ENCODE measurements at places on chromosomes 13 and 19.

DNA sequence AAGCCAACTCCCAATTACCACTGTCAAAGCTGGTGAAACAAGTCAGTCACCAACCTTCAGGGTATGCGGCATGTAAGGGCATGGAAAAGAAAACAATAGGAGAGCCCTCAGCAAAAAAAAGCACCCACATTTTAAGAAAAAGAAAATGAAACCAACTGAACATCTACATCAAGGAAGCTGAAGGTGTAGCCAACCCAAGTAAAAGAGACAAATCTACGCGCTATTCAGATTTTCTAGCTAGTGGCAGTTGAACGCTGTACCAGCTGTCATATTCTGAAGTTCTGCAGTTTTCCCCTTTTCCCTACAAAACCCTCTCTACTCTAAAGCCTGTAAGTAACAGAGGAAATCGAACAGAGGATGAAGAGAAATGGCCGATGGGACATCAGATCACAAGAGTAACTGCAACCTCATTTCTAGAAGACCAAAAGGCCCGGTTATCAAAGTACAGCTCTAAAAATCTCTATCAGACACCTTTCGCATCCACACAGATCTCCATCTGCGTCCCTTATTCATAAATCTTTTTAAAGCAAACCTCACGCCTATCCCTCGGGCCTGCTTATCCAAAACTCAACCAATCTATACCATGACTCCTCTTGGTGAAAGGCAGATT lies 1.4 kb downstream of the MYCBP2 start:
- no peak for DNase-seq

GRCh38 chr13:75635101-75635827 lies 866 bp upstream of the LMO7 start:
- no peak for DNase-seq

GRCh38 chr13:71752775-71753513 lies 114.1 kb downstream of the DACH1 start:
- DNase-seq, result no peak

GRCh38 chr19:45924891-45925447 lies 10.4 kb upstream of the NANOS2 start:
- no peak for DNase-seq

DNA sequence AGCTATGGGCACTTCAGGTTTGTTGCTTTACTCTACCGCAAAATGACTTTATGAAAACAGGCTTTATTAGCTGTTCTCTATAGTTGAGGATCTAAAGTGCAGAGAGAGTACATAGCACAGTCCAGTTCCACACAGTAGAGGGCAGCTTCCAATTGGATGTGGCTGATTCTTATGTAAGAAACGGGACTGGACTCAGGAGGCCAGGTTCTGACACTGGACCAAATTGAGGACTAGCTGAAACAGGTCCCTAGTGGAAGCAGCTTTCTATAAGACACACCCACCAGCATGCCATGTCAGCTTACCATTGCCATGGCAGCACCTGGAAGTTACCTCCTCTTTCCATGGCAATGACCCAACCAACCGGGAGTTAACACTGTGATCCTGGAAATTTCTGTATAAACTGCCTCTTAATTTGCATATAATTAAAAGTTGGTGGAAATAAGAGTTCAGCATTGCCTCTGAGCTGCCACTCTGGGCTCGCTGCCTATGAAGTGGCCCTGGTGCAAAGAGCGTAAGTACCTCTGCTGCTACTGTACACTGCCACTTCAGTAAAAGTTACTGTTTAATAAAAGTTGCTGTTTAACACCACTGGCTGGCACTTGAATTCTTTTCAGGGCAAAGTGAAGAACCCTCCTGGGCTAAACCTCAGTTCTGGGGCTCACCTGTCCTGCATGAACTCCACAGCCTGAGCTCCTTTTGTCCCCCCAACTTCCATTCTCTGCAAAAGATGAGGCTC lies 211.9 kb upstream of the SLC10A2 start:
- no peak for DNase-seq

GRCh38 chr13:76418404-76418803 lies 467.8 kb downstream of the KCTD12 start:
- no peak for DNase-seq

DNA sequence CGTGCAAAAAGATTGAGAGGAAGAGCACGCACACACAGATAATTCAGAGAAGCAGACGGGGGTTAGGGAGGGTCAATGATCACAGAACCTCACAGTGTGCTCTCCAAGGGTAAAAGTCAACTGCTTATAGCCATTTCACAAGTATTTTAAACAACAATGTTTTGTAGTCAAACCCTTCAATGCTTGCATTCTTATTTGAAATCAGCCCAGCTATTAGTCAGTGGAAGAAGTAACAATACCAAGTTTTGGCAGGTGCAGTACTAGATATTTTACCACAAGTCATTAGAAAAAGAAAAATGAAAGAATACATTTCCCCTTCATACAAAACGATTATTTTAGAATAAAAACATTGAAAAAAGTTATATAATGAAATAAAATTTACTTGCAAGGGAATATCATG lies 2.6 kb downstream of the CSNK1A1L start:
- no peak for DNase-seq

GRCh38 chr13:102402290-102402689 lies 442 bp upstream of the FGF14 start:
- no peak for DNase-seq

DNA sequence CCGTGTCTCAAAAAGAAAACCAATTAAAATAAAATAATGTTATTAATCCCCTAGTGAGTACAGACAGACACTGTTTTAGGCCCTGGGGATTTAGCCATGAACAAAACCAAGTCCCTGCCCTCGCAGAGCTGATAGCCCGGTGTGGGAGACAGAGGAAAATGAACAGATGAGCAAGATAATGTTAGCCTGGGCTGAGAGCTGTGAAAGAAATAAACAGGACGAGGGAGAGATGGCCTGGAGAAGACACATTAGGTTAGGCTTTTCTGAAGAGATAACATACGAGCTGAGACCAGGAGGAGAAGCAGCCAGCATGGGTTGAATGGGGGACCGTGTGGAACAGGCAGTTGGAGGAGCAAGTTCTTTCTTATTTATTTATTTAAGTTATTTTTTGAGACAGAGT lies 9.0 kb downstream of the RELB start:
- DNase-seq, result no peak

- no peak for DNase-seq
Measured at GRCh38 chr13:85216576-85216975, 582.6 kb downstream of the SLITRK6 start.

GRCh38 chr19:42488783-42489521 lies 39.3 kb downstream of the CEACAM1 start:
- DNase-seq, result no peak

GRCh38 chr19:54035215-54036178 lies 28.2 kb downstream of the VSTM1 start:
- no peak for DNase-seq

- no peak for DNase-seq
Measured at GRCh38 chr13:80050252-80050651, 290.7 kb downstream of the SPRY2 start.

GRCh38 chr19:12766051-12766521 lies 9.3 kb downstream of the HOOK2 start:
- DNase-seq, result peak; percentile 84

- DNase-seq, result no peak
Measured at GRCh38 chr19:19214892-19215291, 3.1 kb downstream of the NCAN start.

GRCh38 chr19:10864538-10864899 lies 6.8 kb upstream of the CARM1 start:
- DNase-seq, result peak; percentile 68

DNA sequence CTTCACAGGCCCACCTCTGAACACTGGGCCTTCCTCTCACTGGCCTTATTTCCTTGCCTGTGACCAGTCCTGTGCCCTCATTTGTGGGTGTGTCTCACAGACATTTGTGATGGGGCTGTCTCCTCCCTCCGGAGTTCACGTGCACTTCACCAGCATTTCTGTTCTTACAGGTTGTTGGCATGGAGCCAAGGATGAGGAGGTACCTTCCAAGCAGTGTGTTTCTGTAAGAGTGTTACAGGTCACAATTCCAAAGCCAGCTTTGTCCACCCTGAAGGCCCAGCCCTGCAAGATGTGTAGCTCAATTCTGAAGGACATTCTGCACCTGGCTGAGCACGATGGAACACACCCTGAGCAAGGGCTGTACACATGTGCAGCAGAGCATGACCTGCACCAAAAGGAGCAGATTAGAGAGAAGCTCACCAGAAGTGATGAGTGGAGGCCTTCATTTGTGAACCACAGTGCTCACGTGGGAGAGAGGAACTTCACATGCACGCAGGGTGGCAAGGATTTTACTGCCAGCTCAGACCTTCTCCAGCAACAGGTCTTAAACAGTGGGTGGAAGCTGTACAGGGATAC lies 8.1 kb downstream of the ZNF749 start:
- no peak for DNase-seq

- no peak for DNase-seq
Measured at GRCh38 chr13:110801044-110801443, 87.5 kb downstream of the ING1 start.

DNA sequence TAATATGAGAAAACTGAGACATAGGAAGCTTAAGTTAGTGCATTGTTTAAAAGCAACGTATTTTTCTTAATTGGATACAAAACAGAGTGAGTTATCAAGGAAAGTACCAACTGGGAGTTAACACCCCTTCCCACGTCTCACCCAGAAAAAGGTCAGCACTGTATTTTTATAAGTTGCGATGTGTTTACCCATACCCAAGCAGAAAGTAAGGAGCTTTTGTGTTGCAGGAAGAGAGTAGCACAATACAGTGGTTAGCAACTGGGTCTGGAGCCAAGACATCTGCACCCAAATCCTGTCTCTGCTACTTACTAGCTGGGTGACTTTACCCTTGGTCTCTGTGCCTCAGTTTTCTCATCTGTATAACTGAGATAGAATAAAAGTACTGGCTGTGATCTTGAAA lies 34.3 kb downstream of the FAM216B start:
- no peak for DNase-seq

GRCh38 chr13:111462221-111462764 lies 141.9 kb downstream of the TEX29 start:
- no peak for DNase-seq

- DNase-seq, result no peak
Measured at GRCh38 chr13:40528881-40529280, 137.6 kb downstream of the FOXO1 start.

DNA sequence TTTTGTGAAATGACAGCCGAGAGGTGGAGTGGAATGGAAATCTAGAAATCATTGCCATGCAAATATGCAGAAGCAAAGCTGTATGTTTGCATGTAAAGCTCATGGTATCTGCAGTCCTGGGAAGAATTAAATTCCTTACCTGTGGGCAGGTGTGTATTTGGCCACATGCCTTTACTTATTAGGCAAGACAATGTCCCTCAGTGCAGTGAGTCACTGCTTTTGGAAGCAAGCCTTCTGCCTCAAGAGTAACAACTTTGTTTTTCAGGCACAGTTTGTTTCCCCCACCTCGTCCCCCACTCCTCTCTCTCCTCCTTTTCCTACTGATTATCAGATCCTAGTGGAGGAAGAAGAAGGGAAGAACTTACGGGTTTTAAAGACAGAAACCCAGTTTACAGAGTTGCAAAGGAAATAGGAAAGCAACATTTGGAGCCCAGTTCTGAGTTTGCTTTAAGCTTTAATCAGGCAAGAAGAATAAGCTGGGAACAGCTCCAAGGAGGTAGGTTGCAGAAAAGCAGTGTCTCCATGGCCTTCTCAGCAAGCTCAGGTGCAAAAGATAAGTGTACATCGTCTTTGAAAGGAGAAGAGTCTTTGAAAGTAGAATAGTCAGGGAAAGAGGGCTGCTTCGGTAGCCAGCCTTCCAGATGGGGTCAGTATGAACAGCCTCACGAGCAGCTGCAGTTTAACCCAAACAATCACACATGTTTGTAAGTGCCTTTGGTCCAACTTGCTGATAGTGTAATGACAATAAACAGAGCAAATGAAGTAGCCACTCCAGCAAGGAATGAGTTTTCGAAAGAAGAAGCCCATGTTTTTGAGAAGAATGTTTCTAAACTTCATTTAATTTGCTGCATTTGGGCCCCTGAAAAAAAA lies 190.1 kb downstream of the KLF5 start:
- no peak for DNase-seq

GRCh38 chr19:42092350-42092749 lies 16.4 kb downstream of the ZNF574 start:
- DNase-seq, result no peak

GRCh38 chr19:4722671-4723594 lies 709 bp downstream of the DPP9 start:
- DNase-seq, result peak; percentile 19

GRCh38 chr19:17423429-17424208 lies 3.8 kb downstream of the MVB12A start:
- no peak for DNase-seq

DNA sequence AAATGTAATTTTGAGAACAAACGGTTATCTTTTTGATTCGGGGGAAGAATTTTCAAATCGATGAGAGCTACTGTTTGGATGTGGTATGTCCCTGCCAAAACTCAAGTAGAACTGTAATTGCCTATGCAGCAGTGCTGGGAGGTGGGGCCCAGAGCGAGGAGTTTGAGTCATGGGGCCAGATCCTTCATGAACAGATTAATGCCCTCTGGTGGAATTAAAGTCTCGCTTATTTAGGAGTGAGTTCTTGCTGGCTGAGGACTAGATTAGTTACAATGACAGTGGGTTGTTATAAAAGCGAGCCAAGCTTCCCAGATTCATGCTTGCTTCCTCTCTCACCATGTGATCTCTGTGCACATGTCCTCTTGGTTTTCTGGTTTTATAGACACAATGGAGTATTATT lies 11.8 kb upstream of the PRR20A start:
- no peak for DNase-seq

- DNase-seq, result no peak
Measured at GRCh38 chr13:112052213-112052612, 14.7 kb upstream of the SOX1 start.

DNA sequence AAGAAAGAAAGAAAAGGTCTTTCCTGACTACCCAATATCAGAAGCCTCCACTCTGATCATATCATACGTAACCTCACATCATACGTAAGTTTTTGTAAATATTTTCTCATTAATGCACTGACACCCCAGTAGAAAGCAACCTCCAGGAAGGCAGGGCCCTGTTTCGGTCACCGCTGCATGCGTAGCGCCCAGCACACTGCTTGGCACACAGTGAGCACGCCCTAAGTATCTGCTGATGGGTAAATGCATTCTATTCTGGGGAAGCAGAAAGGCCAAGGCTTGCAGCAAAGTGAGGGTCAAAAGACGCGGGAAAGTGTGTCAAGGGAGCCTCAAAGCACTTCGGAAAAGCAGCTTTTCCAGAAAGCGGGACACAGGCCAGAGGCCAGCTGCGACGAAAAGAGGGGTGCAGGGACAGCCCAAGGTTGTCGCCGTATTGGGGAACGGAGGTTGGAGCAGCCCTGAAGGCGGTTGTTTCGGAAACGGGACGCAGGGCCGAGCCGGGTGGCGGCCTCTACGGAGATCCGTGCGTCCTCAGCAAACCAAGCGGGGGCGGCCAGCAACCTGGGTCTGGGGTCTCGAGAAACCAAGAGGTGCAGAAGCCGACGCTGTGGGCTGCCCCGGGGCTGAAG lies 463 bp downstream of the SUGP1 start:
- DNase-seq, result no peak

DNA sequence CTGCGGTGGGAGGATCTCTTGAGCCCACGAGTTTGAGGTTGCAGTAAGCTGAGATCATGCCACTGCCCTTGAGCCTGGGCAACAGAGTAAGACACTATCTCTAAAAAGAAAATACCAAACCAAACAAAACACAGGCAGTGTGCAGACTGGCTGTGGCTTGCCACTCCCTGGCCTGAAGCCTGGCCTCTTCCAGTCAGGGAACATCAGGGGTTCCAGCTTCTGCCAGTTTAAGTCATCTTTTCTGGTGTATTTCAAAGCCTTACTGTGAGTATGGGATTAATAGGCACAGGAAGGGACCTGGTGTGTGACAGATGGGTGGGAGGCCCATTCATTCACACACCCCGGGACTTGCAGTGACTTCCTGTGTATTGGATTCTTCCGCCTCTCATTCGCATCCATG lies 27.0 kb upstream of the F2RL3 start:
- no peak for DNase-seq

- no peak for DNase-seq
Measured at GRCh38 chr19:17861542-17862402, 2.1 kb downstream of the RPL18A start.
